Aorta (tissue), 5 donors: ENCODE measurements at places on chromosomes 1 and 21. TPM values are rescaled to one million over a fixed set of nuclear protein-coding genes. Genes with fewer than 3 reads are reported as not detected.

Gene PIK3R3
- total RNA-seq: 49.8 TPM

Gene S100A1
- total RNA-seq: not detected

Gene SLC30A2
- total RNA-seq: not detected

Gene SSR2
- total RNA-seq: 152 TPM
